H1 (cell line): ENCODE measurements at places on chromosomes 1 and 21. TPM values are rescaled to one million over a fixed set of nuclear protein-coding genes. Genes with fewer than 3 reads are reported as not detected.

DNA sequence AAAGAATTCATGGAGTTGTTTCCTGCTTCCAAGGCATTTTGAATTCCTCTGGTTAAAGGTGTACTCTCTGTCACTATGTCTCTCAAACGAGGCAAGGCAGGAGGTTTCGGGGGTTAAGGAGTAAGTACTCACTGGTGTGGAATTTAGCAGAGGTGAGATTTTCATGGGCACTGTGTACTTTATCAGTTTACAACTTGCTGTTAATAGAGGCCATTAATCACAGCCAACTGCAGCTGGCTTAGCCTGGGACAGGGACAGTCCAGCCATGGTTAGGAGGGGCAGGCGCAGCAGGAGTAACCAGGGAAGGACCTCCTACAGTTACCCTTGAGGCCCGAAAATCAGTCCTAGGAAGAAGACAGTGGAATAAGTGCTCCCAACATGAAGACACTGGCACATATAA lies 18.1 kb upstream of the TMEM9 start:
- H3K27ac ChIP-seq: no peak overlapping the region
- H3K4me3 ChIP-seq: no peak overlapping the region
- H3K27me3 ChIP-seq: peaks cover 2% of the 10 kb centered on the region
- no peak for DNase-seq
- H3K36me3 ChIP-seq: no peaks in the 10 kb centered on the region

DNA sequence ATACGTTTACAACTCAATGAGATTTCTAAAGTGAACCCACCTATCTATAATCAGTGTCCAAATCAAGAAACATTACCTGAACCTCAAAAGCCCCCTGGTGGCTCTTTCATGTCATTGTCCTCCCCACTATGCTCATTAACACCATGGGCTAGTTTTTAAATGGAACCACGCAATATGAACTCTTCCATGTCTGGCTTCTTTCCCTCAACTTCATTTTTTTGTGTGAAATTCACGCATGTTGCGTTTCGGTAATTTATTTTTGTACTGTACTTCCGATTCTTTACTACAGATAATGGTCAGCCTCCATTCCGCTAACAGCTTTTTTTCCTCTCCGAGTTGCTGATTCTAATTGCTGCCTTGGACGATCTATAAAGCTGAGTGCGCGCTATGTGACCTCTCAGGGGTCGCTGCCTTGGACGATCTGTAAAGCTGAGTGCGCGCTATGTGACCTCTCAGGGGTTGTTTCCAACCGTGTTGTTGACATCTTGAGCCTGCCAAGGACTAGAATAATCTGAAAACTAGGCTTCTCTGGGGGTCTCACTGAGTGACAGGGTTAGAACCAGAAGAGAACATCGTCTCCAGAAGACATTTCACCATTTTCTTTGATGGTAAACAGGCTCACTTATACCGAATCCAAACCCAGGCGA lies 1.1 kb upstream of the CACYBP start:
- peak overlapping the region; percentile 95 for H3K4me3 ChIP-seq
- H3K27ac ChIP-seq: peak overlapping the region; percentile 100
- peaks cover 6% of the 10 kb centered on the region; the same call in 1 of the 2 replicates for H3K36me3 ChIP-seq
- no peaks in the 10 kb centered on the region for H3K4me1 ChIP-seq
- no peak for DNase-seq

- DNase-seq: no peak
- peaks cover 2% of the 10 kb centered on the region; the same call in 1 of the 2 replicates for H3K27me3 ChIP-seq
- no peak overlapping the region for H3K4me3 ChIP-seq
- no peak overlapping the region for H3K27ac ChIP-seq
- H3K36me3 ChIP-seq: no peaks in the 10 kb centered on the region
Observed at GRCh38 chr21:31347435-31348032, 3.5 kb upstream of the TIAM1 start.

- H3K4me1 ChIP-seq: peaks cover 5% of the 10 kb centered on the region
- no peaks in the 10 kb centered on the region for H3K27me3 ChIP-seq
- H3K4me3 ChIP-seq: no peak overlapping the region
- peaks cover 4% of the 10 kb centered on the region; the same call in 1 of the 2 replicates for H3K36me3 ChIP-seq
- no peak for DNase-seq
Observed at GRCh38 chr1:35715568-35716002, 3.1 kb downstream of the C1orf216 start.

- no peak overlapping the region for H3K4me3 ChIP-seq
- H3K27me3 ChIP-seq: no peaks in the 10 kb centered on the region
- no peaks in the 10 kb centered on the region for H3K4me1 ChIP-seq
- no peak overlapping the region for H3K27ac ChIP-seq
- DNase-seq: no peak
- no peaks in the 10 kb centered on the region for H3K36me3 ChIP-seq
Observed at GRCh38 chr1:116514708-116515525, 55.9 kb downstream of the CD58 start.

DNA sequence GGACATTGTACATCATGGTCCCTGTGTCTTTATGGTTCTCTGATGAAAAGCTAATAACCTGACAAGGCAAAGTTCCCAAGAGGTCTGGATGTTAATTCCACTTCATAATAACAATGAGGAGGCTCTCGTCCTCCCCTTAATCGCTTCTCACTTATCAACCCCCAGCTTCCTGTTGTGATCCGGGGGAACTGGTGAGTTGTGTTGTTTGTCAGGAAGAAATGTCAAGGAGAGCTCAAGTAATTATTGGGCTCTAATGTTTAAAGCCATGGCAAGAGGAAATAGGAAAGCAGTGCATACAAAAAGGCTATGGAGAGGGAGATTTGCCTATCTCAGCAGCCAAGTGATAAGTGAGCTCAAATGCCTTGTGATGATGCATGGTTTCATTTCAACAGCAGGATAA lies 42.8 kb upstream of the RASAL2 start:
- no peak overlapping the region for H3K27ac ChIP-seq
- H3K36me3 ChIP-seq: no peaks in the 10 kb centered on the region
- no peak for DNase-seq
- no peaks in the 10 kb centered on the region for H3K27me3 ChIP-seq

GRCh38 chr1:69524015-69524414 lies 43.7 kb upstream of the LRRC7 start:
- H3K4me1 ChIP-seq: no peaks in the 10 kb centered on the region
- no peak for DNase-seq
- no peaks in the 10 kb centered on the region for H3K27me3 ChIP-seq

GRCh38 chr1:53155534-53155933 lies 13.1 kb upstream of the SLC1A7 start:
- no peaks in the 10 kb centered on the region for H3K36me3 ChIP-seq
- H3K27ac ChIP-seq: no peak overlapping the region
- H3K4me3 ChIP-seq: no peak overlapping the region

DNA sequence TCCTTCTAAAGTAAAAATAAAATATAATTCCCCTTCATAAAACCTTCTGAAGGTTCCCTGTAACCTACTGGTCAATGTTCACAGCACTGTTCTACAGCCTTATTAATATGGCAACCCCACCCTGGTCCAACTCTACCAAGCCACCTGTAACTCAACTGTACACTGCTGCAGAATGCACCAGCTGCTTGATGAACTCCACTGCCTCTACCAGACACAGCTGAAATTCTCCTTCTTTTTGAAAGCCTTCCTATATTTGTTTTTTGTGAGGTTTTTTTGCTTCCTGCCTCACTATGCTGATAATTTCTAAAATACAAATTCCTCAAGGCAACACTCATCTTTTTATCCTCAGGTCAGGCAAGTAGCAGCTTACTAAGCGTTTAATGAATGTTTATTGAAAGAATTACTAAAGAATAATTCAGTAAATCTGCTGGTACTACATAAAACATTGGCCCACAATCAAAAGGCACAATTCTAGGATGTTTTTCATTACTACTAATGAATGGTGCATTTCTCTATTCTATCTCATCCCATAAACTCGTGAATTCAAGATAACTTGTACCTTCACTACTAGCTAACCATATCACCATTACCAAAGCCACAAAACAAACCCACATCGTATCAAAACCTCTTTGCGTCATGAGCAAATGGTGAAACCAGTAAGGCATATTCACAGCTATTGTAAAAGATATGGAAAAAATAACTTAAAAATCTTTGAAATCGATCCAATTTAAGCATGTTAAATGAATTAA lies 2.4 kb downstream of the SSX2IP start:
- H3K36me3 ChIP-seq: no peaks in the 10 kb centered on the region
- DNase-seq: no peak
- peaks cover 3% of the 10 kb centered on the region for H3K4me1 ChIP-seq
- no peak overlapping the region for H3K27ac ChIP-seq
- no peak overlapping the region; the same call in 1 of the 2 replicates for H3K4me3 ChIP-seq

The AMY2B gene
- 2.0 and 2.1 TPM in 2 replicates for total RNA-seq

The CDK11B gene
- 31.3 and 31.9 TPM in 2 replicates for total RNA-seq

The INPP5B gene
- 23.7 and 25.1 TPM in 2 replicates for total RNA-seq

The NID1 gene
- total RNA-seq: 24.9 and 25.4 TPM in 2 replicates

The LCK gene
- total RNA-seq: 71.6 and 75.3 TPM in 2 replicates

The GIPC2 gene
- 0.69 and 1.9 TPM in 2 replicates for total RNA-seq
